ENCODE measurements at places on chromosomes 16 and 17.
A peak's percentile ranks its signal among the peaks of the same experiment; 100 is the strongest.

DNA sequence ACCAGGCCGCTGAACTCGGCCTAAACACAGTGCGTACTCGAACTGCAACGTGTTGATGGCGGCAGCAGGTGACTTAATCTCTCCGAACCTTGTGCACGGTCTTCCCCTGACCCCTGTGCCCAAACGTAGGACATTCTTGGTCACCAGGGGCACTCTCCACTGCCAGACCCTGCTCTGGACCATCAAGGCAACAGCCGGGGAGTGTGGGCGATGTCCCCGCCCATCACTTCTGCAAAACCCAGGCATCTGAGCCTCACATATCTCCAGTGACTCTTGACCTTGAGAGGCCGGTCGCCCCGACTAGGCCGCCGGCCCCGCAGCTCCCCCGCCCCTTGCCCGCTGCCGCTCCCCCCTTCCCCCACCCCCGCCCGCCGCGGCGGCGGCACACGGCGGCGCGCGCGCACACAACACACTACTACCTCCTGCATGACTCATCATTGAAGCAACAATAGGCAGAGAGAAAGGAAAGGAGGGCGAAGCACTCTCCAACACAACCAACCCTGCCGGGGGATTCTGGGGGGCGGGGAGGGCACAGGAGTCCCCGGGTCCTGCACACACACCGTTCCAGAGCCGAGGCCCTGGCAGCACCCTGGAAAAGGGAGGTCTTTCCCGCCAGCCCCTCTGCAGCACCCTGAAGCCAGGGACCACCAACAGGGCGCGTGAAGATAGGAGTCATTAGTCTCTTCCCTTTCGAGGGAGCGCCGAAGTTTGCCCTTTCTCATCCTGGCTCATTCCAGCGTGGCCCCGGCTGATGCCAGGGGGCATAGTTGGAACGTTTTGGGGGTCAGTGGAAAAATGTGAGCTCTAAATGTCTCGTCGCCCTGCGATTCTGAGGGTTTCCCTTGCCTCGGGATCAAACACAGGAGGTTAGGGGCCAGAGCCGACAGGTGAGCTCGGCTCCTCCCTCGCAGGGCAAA is 1.9 kb downstream of the MNT start:
- DNase-seq: no peak

- no peak for DNase-seq
These were observed 133.7 kb upstream of the MON1B start for GRCh38 chr16:77057161-77057774.

GRCh38 chr17:7511108-7511507 is 26.9 kb downstream of the POLR2A start:
- no peak for DNase-seq

GRCh38 chr17:54920819-54921218 is 20.2 kb downstream of the TOM1L1 start:
- DNase-seq: no peak

GRCh38 chr17:8226536-8227237 is 16.3 kb upstream of the AURKB start:
- DNase-seq: peak; percentile 71

DNA sequence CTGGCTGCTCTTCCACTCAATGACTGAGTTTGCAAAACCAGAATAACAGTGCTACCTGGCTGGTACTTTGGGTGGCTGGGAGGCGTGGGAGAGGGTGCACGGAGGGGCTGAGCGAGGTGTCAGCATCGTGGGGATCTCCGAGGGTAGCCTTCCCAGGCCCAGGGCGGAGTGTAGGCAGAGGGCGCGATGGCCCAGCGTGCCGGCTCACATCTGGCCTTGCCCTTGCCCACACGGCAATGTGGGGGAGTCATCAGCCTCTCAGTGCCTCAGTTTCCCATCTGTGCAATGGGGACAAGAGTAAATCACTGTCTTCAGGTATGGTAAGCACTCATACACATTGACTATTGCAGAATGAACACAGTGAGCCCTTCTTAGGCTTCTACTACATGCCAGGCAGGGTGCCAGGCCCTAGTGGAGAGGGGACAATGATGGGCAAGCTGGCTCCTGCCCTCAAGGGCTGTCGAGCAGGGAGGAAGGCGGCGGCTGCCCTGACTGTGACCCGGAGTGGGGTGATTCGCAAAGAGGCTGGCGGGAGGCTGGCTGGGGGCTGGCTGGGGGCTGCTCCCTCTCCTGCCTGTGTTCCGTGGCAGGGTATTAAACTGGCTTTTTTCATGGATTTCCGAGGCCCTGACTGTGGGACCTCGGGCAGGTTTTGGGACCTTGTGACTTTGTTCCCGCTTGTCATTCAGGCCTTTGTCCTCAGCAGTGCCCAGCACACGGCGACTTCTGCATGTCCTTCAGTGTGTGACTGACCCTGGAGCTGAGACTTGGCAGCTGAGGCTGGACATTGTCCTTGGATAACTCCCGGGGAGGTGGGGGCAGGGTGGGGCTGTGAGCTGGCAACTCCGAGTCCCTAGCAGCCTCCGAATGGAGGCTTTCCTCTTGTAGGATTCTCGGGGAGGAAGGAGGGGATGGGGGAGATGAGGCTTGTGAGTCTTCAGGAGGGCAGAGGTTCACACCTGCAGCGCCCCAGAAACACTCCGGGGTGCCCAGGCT is 243.1 kb downstream of the SEC14L1 start:
- no peak for DNase-seq

DNA sequence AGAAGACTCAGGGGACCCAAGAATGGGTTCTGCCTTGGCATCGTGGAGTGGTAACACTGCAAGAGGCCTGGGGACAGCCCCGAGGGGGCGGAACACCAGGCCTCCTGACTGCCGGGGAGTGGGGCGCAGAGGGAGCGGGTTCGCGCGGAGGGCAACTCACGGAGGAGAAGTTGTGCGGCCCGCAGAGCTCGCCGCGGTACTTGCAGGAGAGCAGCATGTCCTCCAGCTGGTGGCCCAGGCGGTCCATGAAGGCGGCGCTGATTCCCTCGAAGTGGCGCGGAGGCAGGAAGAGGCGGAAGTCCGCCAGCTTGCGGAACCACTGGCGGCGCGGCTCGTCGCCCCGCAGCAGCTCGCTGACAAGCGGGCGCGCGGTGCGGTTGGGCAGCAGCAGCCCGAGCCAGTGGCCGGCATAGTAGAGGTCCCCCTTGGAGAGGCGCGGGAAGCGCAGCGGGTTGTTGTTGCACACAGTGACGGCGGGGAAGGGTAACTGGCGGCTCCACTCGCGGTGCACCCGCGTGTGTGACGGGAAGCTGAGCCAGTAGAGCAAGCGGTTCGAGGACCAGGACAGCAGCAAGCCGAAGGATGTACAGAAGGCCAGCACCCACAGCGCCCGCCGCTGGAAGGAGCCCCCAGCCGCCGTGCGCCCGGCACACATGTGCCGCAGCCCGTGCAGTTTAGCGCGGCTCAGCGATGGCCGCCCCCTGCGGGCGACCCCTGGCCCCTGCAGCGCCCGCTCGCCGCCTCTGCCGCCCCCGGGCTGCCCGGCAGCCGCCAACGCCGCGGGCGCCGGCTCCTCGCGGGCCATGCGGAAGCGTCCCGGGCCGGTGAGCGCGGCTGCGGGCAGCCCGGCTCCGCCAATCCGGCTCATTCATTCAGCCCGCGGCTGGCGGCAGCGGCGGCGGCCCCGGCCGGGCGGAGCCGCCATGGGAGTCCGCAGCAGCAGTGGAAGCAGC is 1.6 kb downstream of the ASIC2 start:
- DNase-seq: no peak

- DNase-seq: no peak
These were observed 223.1 kb downstream of the SOX9 start for GRCh38 chr17:72343911-72344310.

DNA sequence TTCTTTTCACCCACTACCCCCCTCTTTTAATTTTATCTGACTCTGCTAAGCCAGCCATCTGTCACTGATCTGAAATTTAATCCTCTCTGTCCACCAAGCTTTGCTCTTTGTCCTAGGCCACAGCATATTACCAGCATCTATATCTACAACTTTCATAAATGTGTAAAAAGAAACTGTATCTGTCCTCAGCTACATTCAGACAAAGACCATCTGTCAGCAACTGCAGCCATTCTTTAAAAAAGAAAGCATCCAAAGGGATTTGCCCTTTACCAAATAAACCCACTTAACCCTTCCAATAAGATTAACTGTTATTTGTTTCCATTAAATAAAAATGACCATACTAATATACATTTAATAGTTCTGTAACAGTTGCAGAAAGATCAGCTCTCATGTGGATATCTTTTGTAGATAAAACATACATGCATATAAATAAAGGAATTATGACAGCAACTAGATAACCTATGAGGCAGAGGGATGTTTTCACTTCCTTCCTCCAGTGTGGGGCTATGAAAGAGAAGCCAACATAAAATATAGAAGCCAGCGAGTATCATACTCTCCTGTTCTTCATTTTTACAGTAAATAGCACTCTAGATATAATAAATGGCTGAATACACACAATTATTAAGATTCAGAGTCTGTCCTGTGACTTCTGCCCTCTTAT is 602.5 kb upstream of the SALL1 start:
- no peak for DNase-seq

DNA sequence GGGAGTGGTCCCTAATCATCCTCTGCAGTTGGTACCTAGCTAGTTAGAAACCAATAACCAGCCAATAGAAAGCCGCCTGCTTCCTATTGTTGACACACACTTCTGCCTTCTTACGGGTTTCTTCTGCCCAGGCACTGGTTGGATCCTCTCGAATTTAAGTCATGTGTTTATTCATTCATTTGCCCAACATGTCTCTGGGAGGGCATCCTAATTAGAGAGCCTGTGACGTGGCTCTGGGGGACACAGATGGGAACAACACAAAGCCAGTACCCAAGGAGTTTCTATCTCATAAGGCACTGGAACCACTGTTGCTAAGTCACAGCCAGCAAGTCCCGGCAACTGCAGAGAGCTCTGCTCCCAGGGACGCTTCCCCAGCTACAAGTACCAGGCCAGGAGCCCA is 300.7 kb upstream of the TNRC6C start:
- no peak for DNase-seq

DNA sequence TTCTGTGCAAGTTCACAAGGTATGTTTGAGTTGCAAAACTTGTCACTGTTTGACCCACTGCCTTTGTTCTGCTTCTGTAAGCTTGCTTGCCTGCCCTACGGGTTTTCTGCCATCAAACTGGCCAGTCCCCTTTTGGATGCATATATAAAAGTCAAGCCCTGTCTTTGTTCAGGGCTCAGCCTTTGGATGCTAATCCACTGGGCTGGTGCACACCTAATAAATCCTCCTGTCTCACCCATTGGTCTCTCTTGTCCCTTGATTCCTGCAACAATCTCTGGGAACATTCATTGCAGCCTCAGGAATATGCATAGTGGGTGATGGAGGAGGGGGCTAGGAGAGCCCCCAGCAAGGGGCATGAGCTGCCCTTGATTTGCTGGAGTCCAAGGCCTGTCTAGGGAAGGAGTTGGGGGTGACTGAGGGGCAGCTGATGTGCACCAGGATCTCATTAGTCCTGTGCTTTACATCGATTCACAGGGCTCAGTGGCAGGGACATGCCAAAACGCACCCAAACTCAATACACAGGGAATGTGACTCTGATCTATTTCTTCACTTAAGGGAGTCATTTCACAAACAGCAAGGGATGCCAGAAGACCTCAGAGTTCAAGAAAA is 225.4 kb upstream of the NLRP1 start:
- no peak for DNase-seq

GRCh38 chr17:43556292-43556691 is 10.2 kb upstream of the ETV4 start:
- no peak for DNase-seq

DNA sequence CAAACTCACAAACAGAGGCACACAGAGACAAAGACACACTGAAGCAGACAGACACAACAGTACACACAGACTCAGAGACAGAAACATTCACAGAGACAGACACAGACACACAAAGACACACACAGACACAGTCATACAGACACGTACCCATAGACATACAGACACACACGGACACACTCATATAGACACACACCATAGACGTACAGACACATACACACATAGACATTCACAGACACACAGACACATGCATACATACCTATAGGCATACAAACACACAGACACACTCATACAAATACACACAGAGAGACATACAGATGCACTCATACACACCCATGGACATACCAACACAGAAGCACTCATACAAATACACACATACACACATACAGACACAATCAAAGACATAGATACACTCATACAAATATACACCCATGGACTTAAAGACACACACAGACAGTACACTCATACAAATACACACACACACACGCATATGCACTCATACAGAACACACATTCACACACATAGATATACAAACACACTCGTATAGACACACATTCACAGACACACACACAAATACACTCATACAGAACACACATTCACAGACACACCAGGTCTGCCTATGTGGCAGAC is 19.9 kb upstream of the MRTFB start:
- no peak for DNase-seq

GRCh38 chr17:60327134-60327900 is 64.6 kb downstream of the USP32 start:
- no peak for DNase-seq

GRCh38 chr16:9843424-9844018 is 338.7 kb downstream of the GRIN2A start:
- DNase-seq: no peak

GRCh38 chr17:17947309-17947708 is 24.9 kb downstream of the TOM1L2 start:
- no peak for DNase-seq

DNA sequence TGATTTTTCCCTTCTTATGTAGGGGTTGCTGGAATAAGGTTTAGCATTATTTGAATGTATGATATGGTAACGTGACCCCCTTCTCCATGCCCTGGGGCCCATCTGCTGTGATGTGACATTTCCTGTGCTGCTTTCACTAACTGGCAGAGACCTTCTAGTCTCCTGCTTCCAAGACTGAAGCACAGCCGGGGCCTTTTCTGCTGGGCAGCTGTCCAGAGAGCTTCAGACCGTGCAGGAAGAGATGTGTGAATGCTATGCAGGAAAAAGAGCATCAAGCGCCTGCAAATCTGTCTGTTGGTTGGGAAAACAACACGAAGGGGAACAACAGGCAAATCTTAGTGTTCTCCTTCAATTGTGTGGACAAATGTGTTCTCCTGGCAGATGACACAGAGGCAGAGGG is 128.5 kb downstream of the SPACA3 start:
- no peak for DNase-seq

GRCh38 chr16:67425061-67425460 is 5.9 kb upstream of the HSD11B2 start:
- DNase-seq: no peak

DNA sequence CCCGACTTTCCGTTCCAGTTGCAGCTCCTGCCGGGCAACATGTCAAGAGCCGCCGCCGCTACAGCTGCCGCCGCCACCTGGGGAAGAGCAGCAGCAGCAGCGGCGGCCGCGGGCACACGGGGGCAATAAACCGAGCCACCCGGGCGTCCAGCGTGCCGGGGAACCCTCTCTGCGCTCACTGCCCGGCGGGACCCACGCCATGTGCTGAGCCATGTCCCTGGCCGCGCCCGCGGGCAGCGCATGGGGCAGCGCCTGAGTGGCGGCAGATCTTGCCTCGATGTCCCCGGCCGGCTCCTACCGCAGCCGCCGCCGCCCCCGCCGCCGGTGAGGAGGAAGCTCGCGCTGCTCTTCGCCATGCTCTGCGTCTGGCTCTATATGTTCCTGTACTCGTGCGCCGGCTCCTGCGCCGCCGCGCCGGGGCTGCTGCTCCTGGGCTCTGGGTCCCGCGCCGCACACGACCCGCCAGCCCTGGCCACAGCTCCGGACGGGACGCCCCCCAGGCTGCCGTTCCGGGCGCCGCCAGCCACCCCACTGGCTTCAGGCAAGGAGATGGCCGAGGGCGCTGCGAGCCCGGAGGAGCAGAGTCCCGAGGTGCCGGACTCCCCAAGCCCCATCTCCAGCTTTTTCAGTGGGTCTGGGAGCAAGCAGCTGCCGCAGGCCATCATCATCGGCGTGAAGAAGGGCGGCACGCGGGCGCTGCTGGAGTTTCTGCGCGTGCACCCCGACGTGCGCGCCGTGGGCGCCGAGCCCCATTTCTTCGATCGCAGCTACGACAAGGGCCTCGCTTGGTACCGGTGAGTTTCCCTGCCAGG is 604 bp downstream of the HS3ST3B1 start:
- DNase-seq: no peak
